ENCODE measurements at places on chromosomes 11 and 22. TPM values are rescaled to one million over a fixed set of nuclear protein-coding genes. Genes with fewer than 3 reads are reported as not detected.

GRCh38 chr22:11626422-11626773, 3901.6 kb upstream of the OR11H1 start:
- DNase-seq, result no peak

DNA sequence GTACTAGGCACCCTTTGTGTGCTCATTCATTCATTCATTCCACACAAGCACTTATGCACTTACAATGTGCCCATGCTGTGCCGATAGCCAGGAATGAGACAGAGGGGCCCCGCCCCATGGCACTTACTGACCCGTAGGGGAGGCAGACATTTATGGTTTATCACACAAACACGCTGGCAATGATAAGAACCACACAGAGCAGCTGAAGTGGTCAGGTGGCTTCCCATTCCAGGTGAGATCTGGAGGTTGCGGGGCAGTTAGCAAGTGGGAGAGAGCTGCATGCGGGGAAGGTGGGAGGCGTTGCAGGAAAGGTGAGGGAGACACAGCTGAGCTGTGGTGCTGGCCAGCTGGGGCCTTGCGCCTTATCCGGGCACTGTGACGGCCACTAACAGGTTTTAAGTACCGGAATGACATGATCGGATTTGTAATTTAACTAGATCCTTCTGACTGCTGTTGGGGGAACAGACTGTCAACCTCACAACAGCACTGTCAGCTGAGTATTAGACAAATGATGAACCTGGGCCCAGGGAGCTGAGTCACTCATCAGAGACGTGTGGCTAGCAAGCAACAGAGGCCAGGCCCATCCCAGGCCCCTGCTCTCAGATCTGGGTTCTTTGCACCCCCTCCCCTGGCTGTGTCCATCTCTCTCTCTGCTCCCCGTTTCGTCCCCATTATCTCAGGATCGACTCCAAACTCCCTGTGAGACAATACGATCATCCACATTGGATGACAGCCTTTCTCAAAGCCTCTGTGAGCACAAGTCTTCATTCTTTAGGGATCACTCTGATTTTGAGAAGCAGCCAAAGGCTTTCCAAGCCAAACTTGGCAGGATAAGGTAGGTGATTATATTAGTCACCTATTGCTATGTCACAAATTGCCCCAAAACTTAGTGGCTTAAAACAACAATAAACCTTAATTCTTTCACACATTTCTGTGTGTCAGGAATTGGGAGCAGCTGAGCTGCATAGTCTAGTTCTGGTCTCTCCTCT, 28.4 kb downstream of the RASD2 start:
- peak; percentile 26 for DNase-seq

- DNase-seq, result peak; percentile 20
Measured at GRCh38 chr11:6468712-6469495, 4.8 kb downstream of the TRIM3 start.

GRCh38 chr22:24406322-24407277, 20.8 kb upstream of the ADORA2A start:
- no peak for DNase-seq

GLB1L2 gene
- polyA plus RNA-seq, result 0.18 TPM

RBFOX2 gene
- polyA plus RNA-seq, result 221 TPM

NCAPD3 gene
- 18.1 TPM for polyA plus RNA-seq

DNA sequence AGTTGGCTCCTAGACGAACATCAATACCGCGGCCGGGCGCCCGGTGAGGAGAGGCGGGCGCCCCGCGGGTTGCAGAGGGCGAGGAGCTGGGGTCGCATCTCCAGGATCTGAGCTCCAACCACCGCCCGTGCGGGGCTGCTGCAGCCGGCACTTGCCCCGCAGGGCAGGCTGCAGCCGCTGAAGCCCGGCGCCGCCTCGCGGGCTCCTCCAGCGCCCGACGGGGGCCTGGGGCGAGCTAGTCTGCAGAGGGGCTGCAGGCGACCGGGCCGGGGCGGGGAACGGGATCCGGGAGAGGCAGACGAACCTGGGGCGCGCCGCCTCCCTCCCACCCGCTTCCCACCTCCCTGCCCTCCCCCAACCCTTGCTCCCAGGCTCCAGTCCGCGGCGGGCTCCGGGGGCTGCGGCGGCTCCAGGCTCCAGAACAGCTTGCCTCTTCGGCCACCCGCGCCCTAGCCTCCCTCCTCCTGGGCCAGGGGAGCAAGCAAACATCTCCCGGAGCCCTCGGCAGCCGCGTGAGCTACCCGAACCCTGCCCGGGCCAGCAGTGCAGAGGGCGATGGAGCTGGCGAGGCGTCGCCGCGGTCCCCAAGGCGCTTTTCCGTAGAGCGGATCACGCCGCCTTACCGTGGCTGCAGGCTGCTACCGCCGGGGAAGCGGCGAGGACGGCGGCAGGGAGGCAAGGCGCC, 802 bp downstream of the TENM4 start:
- no peak for DNase-seq

GRCh38 chr11:35953081-35953760, 9.4 kb downstream of the LDLRAD3 start:
- DNase-seq, result no peak

DNA sequence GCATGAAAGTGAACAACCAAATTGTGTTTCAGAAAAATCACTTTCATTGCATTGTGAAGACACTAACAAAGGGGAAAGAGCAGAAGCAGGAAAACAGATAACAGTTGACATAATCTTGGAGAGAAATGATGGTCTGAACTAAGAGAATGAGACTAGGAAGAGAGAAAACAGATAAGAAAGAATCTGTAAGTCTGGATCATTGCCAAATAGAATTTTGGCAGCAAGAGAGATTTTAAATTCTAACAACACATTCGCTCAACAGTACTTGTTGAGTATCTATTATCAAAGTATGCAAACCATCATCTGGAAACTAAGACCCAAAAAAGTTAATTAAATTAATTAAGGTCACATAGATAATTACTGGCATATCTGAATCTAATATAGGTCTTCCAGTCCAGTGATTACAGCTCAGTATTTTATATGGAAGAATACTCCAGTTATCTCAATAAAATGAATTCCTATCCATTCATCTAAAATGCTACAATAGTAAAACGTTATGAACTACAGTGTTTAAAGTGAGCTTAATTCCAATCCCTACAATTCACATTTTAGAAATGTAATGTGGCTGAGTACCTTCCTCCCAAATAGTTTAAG, 166.7 kb upstream of the FAT3 start:
- no peak for DNase-seq

DNA sequence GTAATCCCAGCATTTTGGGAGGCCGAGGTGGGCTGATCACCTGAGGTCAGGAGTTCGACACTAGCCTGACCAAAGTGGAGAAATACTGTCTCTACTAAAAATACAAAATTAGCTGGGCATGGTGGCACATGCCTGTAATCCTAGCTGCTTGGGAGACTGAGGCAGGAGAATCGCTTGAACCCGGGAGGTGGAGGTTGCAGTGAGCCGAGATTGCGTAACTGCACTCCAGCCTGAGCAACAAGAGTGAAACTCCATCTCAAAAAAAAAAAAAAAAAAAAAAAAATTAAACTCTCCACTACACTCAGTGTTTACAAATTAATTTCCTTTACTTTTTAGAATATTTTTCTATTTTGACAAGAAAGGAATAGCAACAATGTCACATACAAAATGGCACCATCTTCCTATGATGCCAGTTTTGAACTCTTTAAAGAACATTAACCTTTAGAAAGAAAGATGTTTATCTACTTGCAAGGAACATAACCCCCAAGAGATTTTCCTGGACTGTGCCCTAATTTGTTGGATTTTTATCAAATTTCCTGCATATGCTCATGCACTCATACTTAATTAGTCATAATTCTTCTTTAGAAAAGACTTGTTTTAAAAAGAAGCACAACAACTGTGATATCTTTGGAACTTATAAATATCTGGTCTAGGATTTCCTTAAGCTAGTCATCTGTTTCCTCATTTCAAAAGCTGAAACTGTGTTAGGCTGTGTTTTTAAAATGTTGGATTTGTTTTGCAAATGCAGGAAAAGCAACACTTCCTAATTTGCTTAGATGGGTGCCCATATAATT, 22.6 kb upstream of the HIPK3 start:
- no peak for DNase-seq
